ENCODE measurements at places on chromosomes 3 and 15.

GRCh38 chr3:194640829-194641228 lies 7.6 kb upstream of the TMEM44 start:
- peak; percentile 48 for DNase-seq

DNA sequence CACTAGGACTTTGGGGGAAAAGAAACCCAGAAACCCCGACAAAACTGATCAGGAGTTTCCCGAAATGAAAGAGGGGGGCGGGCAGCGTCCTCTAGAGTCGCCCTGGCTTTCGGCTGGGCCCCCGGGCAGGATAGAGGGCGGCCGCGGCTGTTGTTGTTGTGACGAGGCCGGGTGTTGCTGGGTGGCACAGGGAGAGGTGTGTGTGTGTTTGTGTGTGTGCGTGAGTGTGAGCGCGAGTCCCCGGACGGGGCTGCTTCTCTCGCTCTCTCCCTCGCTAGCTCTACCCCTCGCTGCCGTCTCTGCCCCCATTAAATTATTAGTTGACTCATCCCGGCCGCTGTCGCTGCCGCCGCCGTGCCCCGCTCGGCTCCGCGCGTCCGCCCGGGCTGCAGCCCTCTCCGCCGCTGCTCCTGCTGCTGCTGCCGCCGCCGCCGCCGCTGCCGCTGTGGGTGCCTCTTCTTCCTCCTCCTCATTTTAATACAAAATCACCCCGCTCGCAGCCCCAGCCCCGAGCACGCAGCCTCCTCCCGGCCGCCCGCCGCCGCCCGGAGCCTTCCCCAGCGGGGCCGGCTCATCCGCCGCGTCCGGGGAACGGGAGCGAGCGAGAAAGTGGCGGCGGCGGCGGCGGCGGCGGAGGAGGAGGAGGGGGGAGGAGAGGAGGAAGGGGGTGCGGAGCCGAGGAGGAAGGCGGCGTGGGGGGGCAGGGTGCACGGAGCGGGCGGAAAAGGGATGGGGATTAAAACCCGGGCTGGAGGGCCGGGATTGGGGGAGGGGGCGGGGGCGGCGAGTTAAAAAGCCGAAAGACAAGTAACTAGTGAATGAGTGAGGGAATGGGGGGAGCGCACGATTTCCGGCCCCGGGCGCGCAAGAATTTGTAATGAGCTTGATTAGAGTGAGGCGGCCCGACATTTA lies at the start of gene SATB1:
TSS of gene SATB1 (minus strand) at position 611 of the 912 bp plus-strand sequence. CDS start 4,372 bp downstream, outside the sequence.
- DNase-seq, result peak; percentile 75

GRCh38 chr15:63501256-63502089 lies 2.9 kb upstream of the USP3 start:
- DNase-seq, result no peak

DNA sequence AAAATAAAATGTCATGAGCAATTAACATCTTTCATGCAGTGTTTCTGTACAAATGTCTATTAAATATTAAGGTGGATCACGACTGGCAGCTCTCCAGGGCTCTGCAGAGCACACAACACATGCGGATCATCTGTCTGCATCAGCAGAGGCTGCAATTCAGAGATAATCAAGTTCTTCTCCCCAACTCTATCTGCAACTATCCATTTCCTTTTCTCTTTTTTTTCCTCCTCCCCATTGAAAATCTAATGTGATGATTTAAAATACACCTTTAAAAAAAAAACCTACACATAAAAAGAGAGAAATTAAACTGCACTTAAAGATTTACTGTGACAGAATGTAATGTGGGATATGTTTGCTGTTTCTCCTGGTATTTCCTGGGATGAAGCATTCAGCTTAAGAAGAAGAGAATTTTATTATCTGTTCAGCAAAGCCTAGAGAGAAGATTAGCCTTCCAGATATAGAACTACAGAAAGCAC lies 352.6 kb upstream of the CCDC54 start:
- no peak for DNase-seq

GRCh38 chr15:99402014-99402729 lies 150.9 kb downstream of the LRRC28 start:
- peak; percentile 36 for DNase-seq

DNA sequence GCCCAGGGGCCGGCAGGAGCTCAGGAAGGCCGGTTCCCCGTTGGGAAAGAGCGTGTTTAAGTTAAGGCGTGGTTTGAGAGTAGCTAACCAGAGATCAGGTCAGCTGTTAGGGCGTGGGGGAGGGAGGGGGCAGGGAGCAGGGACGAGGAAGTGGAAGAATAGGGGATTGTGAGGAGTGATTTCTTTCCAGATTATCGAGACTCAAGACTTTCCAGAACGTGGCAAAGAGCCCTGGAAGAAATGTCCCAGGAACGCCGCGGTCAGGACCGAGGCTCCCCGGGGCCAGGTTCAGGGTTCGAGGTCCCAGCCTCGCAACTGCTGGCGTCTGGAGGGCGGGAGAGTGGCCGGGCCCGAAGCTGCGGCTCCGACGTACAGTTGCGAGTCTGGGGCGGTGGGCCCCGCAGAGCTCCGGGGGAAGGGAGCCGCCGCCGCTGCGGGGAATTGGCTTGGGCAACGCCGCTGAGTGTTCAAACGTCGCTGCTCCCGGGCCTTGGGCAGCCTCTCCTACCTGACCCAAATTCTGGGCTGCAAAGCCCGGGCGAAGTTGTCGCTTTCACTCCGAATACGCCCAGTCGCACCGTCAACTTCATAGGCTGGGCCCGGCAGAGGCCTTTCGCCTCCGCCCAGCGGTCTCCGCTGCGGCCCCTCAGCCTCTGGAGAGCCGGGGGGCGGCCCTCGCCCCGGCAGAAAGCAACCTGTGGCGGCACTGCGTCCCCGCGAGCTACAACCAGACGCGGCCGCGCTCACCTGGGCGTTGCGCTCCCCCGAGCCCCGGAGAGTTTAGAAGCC lies 9.5 kb downstream of the ISL2 start:
- DNase-seq, result no peak

DNA sequence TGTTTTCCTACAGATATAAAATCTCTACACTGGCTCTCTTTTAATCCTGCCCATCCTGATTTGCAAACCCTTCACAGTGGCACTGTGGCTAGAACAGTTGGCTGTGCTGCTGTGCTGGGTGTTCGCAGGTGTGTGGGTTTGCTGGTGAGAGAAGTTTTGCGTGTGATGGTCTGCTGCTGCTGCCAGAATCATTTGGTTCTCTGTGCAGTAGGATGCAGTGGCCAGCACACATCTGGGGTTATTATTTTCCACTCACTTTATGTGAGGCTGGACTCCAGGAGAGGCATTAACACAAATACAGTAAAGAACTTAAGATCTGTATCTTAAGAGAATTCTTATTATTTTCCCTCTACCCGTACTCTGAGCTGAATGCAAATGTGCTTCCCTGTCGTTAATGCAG lies 16.0 kb upstream of the PSMD6 start:
- DNase-seq, result no peak

DNA sequence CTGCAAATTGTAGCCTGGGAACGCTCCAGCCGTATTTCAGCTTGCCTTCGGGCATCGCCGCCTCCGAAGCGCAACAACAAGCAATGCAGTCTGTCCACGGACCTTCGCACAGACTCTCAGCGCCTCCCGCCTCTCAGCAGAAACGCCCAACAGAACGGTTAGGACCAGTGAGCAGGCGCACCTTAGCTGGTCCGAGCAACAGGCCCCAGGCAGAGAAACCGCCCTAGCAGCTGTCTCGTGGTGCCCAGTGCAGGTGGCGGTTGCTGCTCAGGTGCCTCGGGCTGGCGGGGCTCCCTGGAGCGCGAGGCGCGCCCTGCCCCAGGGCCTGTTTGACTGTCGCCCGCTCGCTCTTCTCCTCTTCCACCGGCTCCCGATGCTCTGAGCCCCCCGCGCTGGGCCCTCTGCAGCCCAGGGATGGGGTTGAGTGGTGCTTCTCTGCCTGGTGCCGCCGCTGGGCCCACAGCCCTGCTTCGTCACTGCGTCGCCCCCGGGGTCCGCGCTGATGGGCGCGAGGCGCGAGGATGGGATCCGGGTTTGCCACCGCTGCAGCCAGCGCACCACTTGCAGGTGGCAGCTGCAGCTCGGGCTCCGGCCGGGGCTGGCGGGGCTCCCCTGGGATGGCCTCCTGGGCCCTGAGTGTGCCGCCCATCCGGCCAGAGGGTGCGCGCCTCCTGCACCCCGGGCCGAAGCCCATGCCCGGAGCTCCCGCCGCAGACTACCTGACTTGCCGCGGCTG lies 268.4 kb upstream of the FRG2C start:
- DNase-seq, result no peak

DNA sequence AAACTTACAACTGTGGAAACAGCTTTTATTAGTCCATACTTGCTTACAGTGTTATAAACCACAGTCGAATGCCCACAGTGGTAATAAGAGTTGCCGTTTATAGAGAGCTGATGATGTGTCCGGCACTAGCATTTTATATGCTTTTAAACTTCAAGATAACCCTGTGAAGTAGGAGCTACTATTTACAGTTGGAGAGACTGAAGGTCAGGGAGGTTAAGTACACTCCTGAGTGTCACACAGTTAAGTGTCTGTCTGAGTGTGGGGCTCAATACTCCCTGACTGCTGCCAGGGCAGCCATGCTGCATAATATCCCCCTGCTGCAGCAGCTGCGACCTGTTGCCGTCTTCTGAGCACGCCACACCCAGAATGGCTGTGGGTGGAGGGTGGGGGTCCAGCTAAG lies 89.9 kb upstream of the TNFAIP8L3 start:
- DNase-seq, result no peak

DNA sequence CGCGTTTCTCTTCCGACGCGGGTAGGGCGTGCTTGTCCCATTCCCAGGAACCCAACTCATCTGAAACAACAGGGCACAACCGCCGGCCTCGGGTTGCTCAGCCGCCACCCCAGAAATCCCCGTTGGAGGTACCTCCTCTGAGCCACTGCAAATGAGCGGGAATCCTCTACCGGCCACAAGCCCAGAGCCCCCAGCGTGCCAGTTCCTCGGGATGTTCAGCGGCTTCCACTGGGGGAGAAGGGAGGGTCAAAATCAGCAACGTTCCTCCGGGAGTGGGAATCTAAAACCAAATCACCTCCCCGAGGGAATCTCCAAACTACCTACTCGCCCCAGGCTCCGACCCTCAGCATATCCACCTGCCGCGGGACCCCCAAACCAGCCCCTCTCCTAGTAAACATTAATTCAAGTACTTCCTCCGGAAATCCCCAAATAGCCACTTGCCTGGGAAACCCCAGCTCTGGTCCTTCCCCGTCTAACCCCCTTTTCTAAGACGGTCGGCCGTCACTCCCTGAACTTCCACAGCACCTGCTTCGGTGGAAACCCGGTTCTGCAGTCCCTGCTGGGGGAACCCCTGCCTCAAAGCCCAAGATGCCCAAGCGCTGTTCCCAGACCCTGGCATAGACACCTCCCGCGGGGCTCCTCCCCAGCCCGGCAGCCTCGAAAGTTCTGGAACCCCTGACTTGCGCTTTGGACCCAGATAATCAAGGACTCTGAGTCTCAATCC lies 887 bp downstream of the OXTR start:
- DNase-seq, result no peak

GRCh38 chr3:182487611-182488010 lies 305.7 kb upstream of the ATP11B start:
- DNase-seq, result no peak

GRCh38 chr15:42084465-42085235 lies 9.7 kb downstream of the PLA2G4D start:
- DNase-seq, result peak; percentile 52

Measured in activated CD8-positive, alpha-beta memory T cell treated with anti-CD3 and anti-CD28 coated beads, Interleukin-2, amount 10 ng/mL, durations not matched to agents 7 days and 5 days (primary cell).